Natural killer cell (primary cell): ENCODE measurements at places on chromosomes 13 and 19. TPM values are rescaled to one million over a fixed set of nuclear protein-coding genes. Genes with fewer than 3 reads are reported as not detected.

DNA sequence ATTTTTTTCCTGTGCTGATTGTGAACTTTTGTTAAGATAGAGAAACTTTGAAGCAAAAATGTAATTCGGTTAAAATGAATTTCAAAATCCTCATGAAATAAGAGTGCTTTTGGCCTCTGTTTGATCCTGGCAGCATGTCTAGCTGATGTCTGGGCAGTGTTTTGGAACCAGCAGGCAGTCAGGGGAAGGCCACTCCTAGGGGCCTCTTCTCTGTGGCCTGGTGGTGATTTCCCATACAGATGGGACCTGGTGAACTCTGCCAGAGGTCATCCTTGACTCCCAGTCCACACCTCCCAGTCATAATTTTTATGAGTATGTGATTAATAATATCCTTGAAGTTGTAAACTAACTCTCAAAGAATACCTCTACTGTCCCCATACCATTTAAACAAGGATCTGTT lies 226.6 kb downstream of the PCCA start:
- no peaks in the 10 kb centered on the region for H3K4me1 ChIP-seq
- H3K36me3 ChIP-seq: peaks cover 3% of the 10 kb centered on the region
- no peaks in the 10 kb centered on the region for H3K27me3 ChIP-seq
- H3K4me3 ChIP-seq: no peak overlapping the region
- H3K27ac ChIP-seq: no peak overlapping the region

The NUP58 gene
- total RNA-seq: 47.4 TPM

DNA sequence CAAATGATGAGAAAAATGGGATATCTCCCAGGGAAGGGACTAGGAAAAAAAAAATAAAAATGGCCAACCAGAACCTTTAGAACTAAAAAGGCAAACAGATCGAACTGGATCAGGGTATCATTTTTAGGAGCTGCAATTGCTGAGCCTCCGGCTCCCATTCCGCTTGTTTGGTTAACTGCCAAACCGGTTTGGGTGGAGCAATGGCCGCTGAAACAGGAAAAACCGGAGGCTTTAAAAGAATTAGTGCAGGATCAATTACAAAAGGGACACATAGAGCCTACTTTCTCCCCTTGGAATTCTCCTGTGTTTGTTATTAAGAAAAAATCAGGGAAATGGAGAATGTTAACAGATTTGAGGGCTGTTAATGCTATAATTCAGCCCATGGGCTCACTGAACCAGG lies 12.7 kb upstream of the ZNF443 start:
- H3K36me3 ChIP-seq: no peaks in the 10 kb centered on the region
- no peak for DNase-seq
- H3K4me3 ChIP-seq: no peak overlapping the region
- H3K27ac ChIP-seq: no peak overlapping the region
- no peaks in the 10 kb centered on the region for H3K4me1 ChIP-seq
- no peaks in the 10 kb centered on the region for H3K27me3 ChIP-seq

- H3K27me3 ChIP-seq: no peaks in the 10 kb centered on the region
- DNase-seq: no peak
- peak overlapping the region; percentile 63 for H3K27ac ChIP-seq
- H3K36me3 ChIP-seq: peaks cover 22% of the 10 kb centered on the region
- no peak overlapping the region for H3K4me3 ChIP-seq
- peaks cover 23% of the 10 kb centered on the region for H3K4me1 ChIP-seq
Observed at GRCh38 chr13:99297331-99297730, 9.9 kb downstream of the GPR183 start.

GRCh38 chr19:5137114-5137513 lies 168.2 kb downstream of the KDM4B start:
- H3K4me1 ChIP-seq: peaks cover 81% of the 10 kb centered on the region
- H3K36me3 ChIP-seq: peaks cover 73% of the 10 kb centered on the region
- H3K4me3 ChIP-seq: no peak overlapping the region
- no peak for DNase-seq

DNA sequence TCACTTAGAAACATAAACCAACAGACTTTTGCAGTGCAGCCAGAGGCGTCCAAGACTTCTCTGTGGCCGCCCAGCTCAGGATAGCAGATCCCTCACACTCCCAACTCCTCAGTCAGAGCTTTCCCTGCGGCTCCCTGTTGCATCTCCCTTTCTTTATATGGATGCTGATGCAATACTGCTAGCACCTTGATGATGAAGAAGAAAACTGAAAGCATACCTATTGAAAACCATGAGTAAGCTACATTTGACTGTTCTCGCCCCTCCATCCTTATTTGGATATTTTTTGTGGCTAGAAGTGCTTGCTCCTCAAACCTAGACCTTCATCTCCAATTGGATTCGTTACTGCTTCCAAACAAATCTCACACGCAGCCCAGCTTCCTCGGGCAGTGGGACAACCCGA lies 57.3 kb upstream of the UBL3 start:
- no peak for DNase-seq
- peaks cover 11% of the 10 kb centered on the region for H3K4me1 ChIP-seq
- H3K4me3 ChIP-seq: no peak overlapping the region
- H3K27me3 ChIP-seq: no peaks in the 10 kb centered on the region
- H3K36me3 ChIP-seq: no peaks in the 10 kb centered on the region

The C2CD4C gene
- not detected for total RNA-seq

- no peak overlapping the region for H3K27ac ChIP-seq
- no peaks in the 10 kb centered on the region for H3K27me3 ChIP-seq
- no peak overlapping the region for H3K4me3 ChIP-seq
- no peak for DNase-seq
- H3K4me1 ChIP-seq: peaks cover 22% of the 10 kb centered on the region
- H3K36me3 ChIP-seq: no peaks in the 10 kb centered on the region
Observed at GRCh38 chr13:21033856-21034602, 27.4 kb downstream of the LATS2 start.

The HIPK4 gene
- total RNA-seq: 0.14 TPM

- no peak for DNase-seq
- no peaks in the 10 kb centered on the region for H3K27me3 ChIP-seq
- H3K4me1 ChIP-seq: peaks cover 15% of the 10 kb centered on the region
- no peak overlapping the region for H3K4me3 ChIP-seq
Observed at GRCh38 chr13:73938372-73939070, 195.7 kb downstream of the KLF12 start.

The CYP2A6 gene
- total RNA-seq: not detected

DNA sequence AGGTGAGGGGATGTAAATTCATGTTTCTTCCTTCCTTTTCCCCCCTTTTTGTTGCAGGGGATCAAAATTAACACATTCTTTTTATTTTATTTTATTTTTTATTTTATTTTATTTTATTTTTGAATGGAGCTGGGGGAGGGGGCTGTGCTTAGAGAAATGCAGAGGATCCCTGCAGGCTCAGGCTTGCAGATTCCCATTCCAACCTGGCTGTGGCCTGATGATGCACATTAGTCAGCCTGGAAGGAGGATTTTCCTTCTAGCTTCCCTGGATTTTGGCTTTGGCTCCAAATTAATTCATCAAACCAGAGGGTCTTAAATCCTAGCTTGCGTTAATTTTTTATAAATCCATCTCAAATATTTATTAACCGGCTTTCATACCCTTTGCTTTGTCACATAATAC lies 67.0 kb downstream of the FREM2 start:
- DNase-seq: no peak
- H3K27ac ChIP-seq: no peak overlapping the region
- no peaks in the 10 kb centered on the region for H3K4me1 ChIP-seq
- H3K27me3 ChIP-seq: no peaks in the 10 kb centered on the region
- H3K36me3 ChIP-seq: no peaks in the 10 kb centered on the region

The STOML3 gene
- total RNA-seq: not detected

DNA sequence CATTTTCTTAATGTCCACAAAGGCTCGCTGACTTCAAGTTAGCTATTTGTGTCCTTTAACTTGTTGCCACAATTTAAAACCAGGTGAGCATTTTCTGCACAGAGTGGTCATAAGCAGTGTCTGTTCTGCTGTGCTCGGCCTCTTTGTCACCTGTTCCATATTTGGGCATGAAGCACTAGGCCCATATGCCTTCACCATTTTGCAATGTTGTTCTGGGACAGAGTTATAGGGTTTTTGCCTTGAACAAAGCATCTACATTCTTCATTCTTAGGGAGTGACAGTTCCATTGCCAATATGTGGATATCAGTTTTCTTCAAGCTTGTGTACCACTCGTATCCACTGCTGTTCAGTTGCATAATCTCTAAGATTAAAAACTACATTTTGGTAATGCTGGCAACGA lies 56.1 kb downstream of the LRCH1 start:
- H3K4me3 ChIP-seq: no peak overlapping the region
- peaks cover 21% of the 10 kb centered on the region for H3K4me1 ChIP-seq
- no peaks in the 10 kb centered on the region for H3K36me3 ChIP-seq
- H3K27ac ChIP-seq: no peak overlapping the region
- DNase-seq: no peak
